Osteocyte (in vitro differentiated cells): ENCODE measurements at places on chromosomes 1 and 21. TPM values are rescaled to one million over a fixed set of nuclear protein-coding genes. Genes with fewer than 3 reads are reported as not detected.

DNA sequence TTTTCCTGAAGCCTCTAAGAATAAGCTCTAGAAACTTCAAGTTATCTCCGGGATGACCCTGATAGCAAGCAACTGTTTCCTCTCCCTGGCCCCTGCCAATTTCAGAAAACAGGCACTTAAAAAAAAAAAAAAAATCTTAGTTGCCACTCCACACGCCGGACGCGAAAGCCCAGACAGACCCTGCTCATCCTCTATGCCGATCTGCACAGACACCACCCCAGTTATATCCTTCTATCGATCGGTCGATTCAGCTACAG, 1.7 kb downstream of the ANP32E start:
- H3K27me3 ChIP-seq, result no peaks in the 10 kb centered on the region
- no peak overlapping the region for H3K4me3 ChIP-seq
- H3K4me1 ChIP-seq, result peaks cover 19% of the 10 kb centered on the region
- peaks cover 2% of the 10 kb centered on the region for H3K36me3 ChIP-seq
- H3K27ac ChIP-seq, result no peak overlapping the region

DNA sequence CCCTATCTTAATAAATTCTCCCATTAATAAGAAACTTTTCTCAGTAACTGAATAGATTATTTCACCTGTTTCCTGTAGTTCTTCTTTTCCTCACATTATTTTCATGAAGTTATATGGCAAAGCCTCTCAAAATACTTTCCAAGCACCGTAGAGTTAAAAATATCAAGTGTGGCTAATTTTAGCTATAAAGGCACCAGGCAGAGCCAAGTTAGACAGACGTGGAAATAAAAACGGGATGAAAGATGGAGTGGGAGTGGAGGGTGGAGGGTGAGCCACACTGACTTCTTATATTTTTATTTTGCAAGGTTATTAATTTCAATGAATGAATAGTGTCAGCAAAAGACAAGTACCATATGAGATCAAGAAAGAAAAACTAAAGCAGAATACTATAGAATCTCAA, 71.7 kb downstream of the ENAH start:
- no peak for DNase-seq
- H3K36me3 ChIP-seq, result peaks cover 6% of the 10 kb centered on the region
- no peaks in the 10 kb centered on the region for H3K27me3 ChIP-seq
- no peak overlapping the region for H3K4me3 ChIP-seq

DNA sequence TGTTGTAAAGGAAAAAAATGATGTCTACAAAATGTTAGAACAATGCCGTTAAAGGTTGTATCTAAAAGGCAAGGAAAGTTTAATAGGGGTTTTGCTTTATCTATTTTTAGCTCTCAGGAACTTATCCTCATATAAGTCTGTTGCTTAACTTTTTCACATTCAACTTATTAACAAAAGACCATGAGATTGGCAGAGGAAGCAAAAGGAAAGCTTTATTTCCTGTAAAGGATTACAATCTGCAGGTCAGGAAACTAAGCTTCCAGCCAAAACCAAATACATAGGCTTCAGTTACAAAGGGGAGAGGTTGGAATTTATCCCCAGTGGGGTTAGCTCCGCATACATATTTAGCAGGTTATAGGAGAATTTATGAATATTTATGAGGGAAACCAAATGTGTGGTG, 58.7 kb upstream of the KIAA1614 start:
- peak overlapping the region; percentile 45 for H3K27ac ChIP-seq
- H3K4me3 ChIP-seq, result no peak overlapping the region
- H3K27me3 ChIP-seq, result no peaks in the 10 kb centered on the region
- peaks cover 34% of the 10 kb centered on the region for H3K4me1 ChIP-seq
- DNase-seq, result no peak

GRCh38 chr1:222535455-222535854, 12.4 kb downstream of the HHIPL2 start:
- no peak overlapping the region for H3K27ac ChIP-seq
- H3K27me3 ChIP-seq, result peaks cover 33% of the 10 kb centered on the region
- H3K4me1 ChIP-seq, result no peaks in the 10 kb centered on the region
- DNase-seq, result no peak

GRCh38 chr1:19495000-19495656, 9.8 kb upstream of the CAPZB start:
- no peak overlapping the region for H3K4me3 ChIP-seq
- DNase-seq, result no peak
- no peaks in the 10 kb centered on the region for H3K27me3 ChIP-seq
- H3K4me1 ChIP-seq, result peaks cover 14% of the 10 kb centered on the region

GRCh38 chr1:63914706-63915105, 140.9 kb downstream of the ROR1 start:
- no peak overlapping the region for H3K27ac ChIP-seq
- H3K27me3 ChIP-seq, result peaks cover 6% of the 10 kb centered on the region
- DNase-seq, result no peak
- H3K4me1 ChIP-seq, result peaks cover 55% of the 10 kb centered on the region
- no peaks in the 10 kb centered on the region for H3K36me3 ChIP-seq

- no peaks in the 10 kb centered on the region for H3K4me1 ChIP-seq
- no peak overlapping the region for H3K4me3 ChIP-seq
- H3K27me3 ChIP-seq, result peaks cover 9% of the 10 kb centered on the region
- H3K27ac ChIP-seq, result no peak overlapping the region
- no peaks in the 10 kb centered on the region for H3K36me3 ChIP-seq
These were observed 26.3 kb upstream of the SLC5A9 start for GRCh38 chr1:48196237-48196636.

DNA sequence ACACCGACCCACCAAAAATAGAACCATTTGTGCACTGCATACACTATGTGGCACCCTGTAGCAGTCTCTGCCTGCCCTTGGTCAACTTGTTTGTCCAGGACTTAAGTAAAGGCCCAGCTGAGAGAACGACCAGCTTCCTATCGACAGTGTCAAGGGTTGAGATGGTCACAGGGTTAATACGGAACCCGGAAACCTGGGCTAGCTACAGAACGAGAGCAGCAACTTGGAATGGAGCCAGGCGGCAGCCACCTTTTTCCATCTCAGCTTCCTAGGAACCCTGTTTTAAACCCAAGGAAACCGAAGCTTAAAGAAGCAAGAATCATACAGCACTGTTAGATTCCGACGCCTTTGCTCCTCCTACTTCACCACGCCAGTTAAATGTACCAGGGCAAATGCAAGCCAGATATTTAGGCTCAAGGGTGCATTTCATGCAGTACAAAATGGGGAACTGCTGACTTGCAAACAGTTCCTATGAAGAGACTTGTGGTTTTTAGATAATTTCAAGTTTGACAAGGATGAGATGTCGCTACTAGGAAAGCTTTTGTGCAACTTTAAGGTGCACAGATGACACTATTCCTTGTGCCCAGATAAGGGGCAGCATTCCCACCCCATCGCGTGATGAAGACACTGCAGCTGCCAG, 35.5 kb downstream of the SLC66A1 start:
- H3K4me1 ChIP-seq, result no peaks in the 10 kb centered on the region
- no peak for DNase-seq
- no peak overlapping the region for H3K4me3 ChIP-seq
- H3K36me3 ChIP-seq, result peaks cover 39% of the 10 kb centered on the region
- no peak overlapping the region for H3K27ac ChIP-seq

DNA sequence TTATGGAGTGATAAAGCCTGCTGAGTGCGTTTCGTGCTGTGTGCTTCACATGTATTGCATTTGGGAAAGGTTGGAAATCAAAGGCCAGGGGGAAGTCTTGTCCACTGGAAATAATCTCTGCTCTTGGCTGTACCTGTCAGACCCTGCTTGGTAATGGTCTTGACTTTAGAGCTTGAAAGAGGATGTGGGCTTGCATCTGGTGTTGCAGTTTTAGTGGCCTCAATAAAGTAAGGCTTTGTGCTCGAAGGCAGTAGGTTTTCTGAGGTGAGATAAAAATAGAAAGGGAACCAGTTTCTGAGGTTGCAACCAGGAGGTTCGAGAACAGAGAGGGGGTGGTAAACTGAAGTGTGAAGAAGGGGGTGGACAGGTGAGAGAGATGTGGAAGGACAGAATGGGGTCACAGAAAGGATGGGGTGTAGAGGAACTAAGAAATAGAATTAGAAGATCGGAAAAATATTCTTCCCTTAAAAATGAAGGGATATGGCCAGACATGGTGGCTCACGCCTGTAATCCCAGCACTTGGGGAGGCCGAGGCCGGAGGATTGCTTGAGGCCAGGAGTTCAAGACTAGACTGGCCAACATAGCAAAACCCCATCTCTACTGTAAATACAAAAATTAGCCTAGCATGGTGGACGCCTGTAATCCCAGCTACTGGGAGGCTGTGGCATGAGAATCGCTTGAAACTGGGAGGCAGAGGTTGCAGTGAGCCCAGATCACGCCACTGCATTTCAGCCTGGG, 1.5 kb downstream of the S100PBP start:
- H3K36me3 ChIP-seq, result peaks cover 10% of the 10 kb centered on the region
- no peaks in the 10 kb centered on the region for H3K27me3 ChIP-seq
- no peak for DNase-seq
- peaks cover 34% of the 10 kb centered on the region for H3K4me1 ChIP-seq
- H3K27ac ChIP-seq, result peak overlapping the region; percentile 98

- no peak overlapping the region for H3K27ac ChIP-seq
- H3K36me3 ChIP-seq, result peaks cover 3% of the 10 kb centered on the region
- no peak for DNase-seq
- no peaks in the 10 kb centered on the region for H3K4me1 ChIP-seq
- H3K4me3 ChIP-seq, result no peak overlapping the region
These were observed 576.0 kb downstream of the PTBP2 start for GRCh38 chr1:97297611-97298010.

GRCh38 chr1:196651637-196652215, at the start of gene CFH:
CFH (plus strand) TSS chr1:196652043; CDS start chr1:196652118, 75 bp downstream.
- DNase-seq, result no peak
- H3K36me3 ChIP-seq, result peaks cover 5% of the 10 kb centered on the region

GRCh38 chr1:209368864-209369598, 214.5 kb upstream of the CAMK1G start:
- H3K4me1 ChIP-seq, result peaks cover 21% of the 10 kb centered on the region
- peak overlapping the region; percentile 15 for H3K4me3 ChIP-seq
- DNase-seq, result no peak
- H3K36me3 ChIP-seq, result no peaks in the 10 kb centered on the region
- no peaks in the 10 kb centered on the region for H3K27me3 ChIP-seq

DNA sequence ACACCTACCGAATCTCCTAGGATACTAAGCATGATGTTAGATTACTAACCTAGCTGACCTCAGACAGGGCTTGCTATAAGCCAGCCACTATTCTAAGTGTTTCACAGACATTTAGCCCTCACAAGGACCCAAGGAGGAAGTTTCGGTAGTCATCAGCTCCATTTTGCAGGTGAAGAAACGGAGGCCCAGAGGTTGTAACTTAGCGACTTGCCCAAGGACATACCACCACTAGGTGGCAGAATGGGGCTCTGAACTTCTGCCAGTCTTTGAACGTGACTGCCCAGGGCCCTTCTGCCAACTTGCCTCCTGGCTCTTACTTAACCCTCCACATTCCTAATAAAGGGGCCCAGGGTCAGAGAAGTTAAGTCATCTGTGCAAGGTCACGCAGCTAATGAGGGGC, 283.5 kb downstream of the C1orf94 start:
- no peak overlapping the region for H3K4me3 ChIP-seq
- H3K36me3 ChIP-seq, result no peaks in the 10 kb centered on the region
- H3K27me3 ChIP-seq, result no peaks in the 10 kb centered on the region
- no peak for DNase-seq
- H3K4me1 ChIP-seq, result no peaks in the 10 kb centered on the region
- H3K27ac ChIP-seq, result no peak overlapping the region

DNA sequence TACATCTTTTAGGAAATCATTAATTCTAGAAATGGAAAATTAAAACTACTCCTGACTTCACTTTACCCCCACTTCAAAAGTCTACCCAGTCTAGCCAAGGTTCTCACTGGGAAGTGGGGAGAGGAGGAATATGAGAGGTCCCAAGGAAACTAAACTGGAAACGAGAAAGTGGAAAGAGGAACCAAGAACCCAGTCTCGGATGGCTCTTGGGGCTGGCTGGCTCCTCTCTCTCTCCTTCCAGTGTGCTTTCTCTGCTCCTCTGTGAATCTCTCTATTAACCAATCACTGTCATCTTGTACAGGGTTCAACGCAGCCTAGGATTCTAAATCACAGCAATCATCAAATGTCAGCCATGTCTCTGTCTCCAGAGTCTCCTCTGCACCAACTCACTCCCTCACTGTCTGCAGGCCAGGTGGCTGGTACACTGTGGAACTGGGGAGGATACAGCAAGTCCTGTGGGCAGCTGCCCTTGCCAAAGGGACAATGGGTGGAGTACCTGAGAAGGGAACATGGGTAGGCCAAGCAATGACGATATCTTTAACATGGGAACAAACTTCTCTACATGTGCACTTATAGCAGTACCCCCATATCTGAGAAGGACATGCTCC, 33.7 kb downstream of the GNB1 start:
- DNase-seq, result no peak
- H3K36me3 ChIP-seq, result no peaks in the 10 kb centered on the region

- H3K4me3 ChIP-seq, result no peak overlapping the region
- H3K27ac ChIP-seq, result no peak overlapping the region
- no peak for DNase-seq
- H3K4me1 ChIP-seq, result peaks cover 6% of the 10 kb centered on the region
- peaks cover 23% of the 10 kb centered on the region for H3K27me3 ChIP-seq
These were observed 52.5 kb upstream of the TINAGL1 start for GRCh38 chr1:31523769-31524168.

DNA sequence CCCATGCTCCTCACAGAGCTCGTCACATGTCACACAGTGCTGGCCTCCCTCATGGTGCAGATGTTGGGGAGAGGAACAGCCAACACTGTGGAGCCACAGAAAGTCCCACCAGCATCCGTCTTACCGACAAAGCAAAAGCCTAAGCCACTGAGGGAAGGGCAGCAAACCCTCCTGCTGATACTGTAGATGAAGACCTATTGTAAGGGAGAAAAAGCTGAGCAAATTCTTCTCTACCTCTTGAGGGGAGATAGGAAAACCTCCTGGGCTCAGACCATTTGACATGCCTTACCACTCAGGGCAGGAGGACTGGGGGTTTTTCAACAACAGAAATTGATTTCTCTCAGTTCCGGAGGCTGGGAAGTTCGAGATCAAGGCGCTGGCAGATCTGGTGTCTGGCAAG, 95.9 kb downstream of the WDR64 start:
- no peaks in the 10 kb centered on the region for H3K36me3 ChIP-seq
- H3K27me3 ChIP-seq, result peaks cover 9% of the 10 kb centered on the region
- no peak overlapping the region for H3K27ac ChIP-seq
- H3K4me1 ChIP-seq, result no peaks in the 10 kb centered on the region

DNA sequence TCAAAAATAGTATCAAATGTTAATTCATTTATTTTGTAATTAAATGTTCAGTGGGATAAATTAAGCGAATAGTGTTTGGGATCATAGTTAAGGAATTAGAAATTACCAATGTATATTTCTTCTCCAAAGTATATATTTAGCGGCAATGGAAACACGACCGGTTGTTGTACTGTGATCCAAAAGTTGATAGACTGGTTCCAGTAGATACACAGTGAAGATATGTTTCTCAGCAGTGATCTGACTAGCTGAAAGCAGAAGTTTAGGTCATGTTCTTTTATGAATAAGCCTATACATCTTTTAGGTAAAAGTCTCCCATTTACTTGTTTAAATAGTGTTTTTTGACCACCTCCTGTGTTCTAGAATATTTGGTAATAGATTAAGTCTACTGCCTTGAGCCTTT, 8.8 kb downstream of the USP16 start:
- H3K27ac ChIP-seq, result no peak overlapping the region
- DNase-seq, result no peak
- H3K4me1 ChIP-seq, result no peaks in the 10 kb centered on the region
- H3K4me3 ChIP-seq, result no peak overlapping the region
- H3K27me3 ChIP-seq, result no peaks in the 10 kb centered on the region
- H3K36me3 ChIP-seq, result peaks cover 43% of the 10 kb centered on the region

The MFSD2A gene
- total RNA-seq, result 0.60 and 0.81 TPM in 2 replicates

The OR14K1 gene
- not detected in 2 replicates for total RNA-seq

The HDAC1 gene
- total RNA-seq, result 77.5 and 79.2 TPM in 2 replicates

The TCHH gene
- total RNA-seq, result 0.05 TPM in 1 of 2 replicates, not detected in the other

The KRTAP21-2 gene
- total RNA-seq, result not detected in 2 replicates

The ACOT11 gene
- 0.24 and 0.35 TPM in 2 replicates for total RNA-seq

The VHLL gene
- total RNA-seq, result not detected in 2 replicates
